Activated T-helper 1 cell treated with anti-CD3 and anti-CD28 coated beads, Interleukin-2, amount 50 U/mL, for 16 hours (primary cell): ENCODE measurements at places on chromosomes 6 and 20.

GRCh38 chr6:152669895-152670294 is 27.8 kb upstream of the MYCT1 start:
- DNase-seq = no peak

- no peak for DNase-seq
Observed at GRCh38 chr6:101454106-101454676, 60.7 kb downstream of the GRIK2 start.

- no peak for DNase-seq
Observed at GRCh38 chr6:137697267-137697938, 169.7 kb upstream of the TNFAIP3 start.

GRCh38 chr6:169886631-169887227 is 135.3 kb downstream of the ERMARD start:
- no peak for DNase-seq

DNA sequence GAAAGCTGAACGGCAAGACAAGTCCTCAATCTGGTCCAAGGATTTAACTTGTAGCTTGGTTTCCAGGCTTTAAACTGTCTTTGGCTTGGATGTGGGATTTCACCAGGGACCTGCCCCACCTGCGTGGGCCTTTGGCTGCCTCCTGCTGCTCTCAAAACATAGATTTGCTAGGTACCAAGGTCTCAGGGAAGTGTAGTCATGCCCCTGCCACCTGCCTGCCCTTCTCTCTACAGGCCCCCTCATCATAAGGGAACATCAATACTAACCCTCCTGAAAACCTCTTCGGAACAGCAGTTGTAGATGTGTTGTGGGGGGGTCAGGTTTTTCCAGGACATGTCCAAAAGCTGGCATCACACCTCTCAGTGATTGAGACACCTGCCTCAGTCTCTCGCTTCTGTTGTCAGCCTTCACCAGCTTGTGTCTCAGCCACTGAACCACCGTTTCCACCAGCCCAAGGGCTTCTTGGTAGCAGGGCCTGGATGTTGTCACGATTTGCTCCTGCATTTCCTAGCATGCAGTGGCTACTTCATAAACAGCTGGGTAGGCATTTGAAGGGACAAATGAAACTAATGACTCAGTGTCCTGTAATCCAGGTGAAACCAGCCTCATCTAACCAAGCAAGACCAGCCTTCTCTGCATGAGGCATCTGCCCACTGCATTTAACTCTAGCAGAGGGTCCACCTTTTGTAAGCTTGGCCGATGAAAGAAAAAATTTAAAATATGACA is 141.6 kb upstream of the THBS2 start:
- DNase-seq = no peak

- DNase-seq = no peak
Observed at GRCh38 chr6:37373822-37374471, 20.2 kb downstream of the RNF8 start.

DNA sequence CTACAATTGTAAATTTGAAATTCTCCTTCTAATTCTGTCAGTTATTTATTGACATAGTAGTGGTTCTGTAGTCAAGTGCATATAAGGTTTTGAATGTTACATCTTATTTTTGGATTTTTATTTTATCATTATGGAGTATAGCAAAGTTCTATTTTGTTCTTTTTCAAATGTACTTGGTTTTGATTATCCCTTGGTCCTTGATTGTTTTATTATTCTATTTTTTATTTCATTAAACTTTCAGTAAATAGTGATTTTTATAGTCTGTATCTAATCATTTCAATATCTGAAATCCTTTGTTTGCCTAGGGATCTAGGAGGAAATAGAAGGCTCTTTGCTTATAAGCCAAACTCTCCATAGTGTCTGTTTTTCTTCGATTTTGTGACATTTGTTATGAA is 87.8 kb downstream of the HFE start:
- no peak for DNase-seq

DNA sequence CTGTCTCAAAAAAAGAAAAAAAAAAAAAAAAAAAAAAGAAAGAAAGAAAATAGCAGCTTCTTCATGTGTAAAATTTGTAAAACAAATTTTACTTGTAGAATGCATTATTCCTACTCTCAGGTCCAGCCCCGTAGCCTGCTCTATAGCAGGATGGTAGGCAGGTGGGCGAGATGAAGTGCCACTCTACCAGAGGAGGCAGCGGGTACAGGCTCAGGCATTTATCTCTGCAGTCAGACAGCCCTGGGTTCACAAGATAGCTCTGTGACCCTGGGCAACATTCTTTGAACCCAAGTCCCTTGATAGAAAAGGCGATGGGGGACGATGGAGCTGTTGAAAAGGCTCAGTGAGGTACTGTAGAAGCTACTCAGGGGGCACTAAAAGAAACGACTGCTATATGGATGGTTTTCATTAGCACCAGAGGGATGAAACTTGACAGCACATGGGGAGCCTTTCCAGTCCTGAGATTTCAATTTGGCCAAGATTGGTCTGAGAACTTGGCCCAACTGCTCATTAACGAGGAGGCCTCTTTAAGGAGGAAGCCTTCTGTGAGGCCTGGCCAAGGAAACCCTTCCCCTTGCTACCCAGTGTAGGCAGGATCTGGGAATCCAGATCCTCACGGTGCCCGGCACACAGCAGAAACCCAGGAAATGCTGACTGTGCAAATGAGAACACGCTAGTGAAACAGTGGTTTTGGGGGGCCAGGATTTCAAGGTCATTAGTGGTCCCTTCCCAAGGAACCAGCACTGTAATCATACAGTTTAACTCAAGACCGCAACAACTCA is 63.1 kb downstream of the MYH7B start:
- DNase-seq = no peak

DNA sequence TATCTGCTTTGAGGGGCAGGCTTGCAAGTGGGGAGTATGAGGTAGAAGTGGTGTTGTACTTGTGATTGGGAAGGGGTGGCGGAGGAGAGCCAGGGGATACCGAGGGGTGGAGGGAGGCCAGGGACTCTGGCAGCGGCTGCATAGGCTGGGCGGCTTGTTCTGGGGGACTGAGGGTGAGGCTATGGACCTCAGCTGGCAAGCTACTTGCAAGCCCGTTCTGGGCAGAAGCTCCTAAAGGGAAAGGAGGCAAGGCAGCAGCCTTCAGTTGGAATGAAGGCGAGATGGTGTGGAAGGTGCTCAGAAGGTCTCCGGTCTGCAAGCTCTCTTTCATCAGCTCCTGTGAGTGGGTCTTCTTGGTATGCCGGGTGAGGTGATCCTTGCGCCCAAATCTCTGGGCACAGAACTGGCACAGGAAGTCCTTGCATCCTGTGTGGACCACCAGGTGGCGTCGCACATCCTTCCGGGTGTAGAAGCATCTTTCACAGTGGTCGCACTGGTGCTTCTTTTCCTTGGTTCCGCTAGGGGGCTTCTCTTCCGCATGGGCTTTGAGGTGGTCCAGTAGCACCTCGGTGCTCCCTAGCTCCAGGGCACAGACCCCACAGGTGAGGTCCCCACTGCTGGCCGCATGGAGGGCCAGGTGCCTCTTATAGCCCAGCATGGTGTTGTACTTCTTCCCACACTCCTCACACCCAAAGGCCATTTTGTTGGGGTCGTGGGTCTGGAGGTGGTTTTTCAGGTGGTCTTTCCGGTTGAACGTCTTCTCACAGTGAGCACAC is 66.0 kb downstream of the PLAGL1 start:
- DNase-seq = peak; percentile 26
